Mucosa of descending colon (tissue), 3 donors: ENCODE measurements at places on chromosomes 4 and X. TPM values are rescaled to one million over a fixed set of nuclear protein-coding genes. Genes with fewer than 3 reads are reported as not detected.
A peak's percentile ranks its signal among the peaks of the same experiment; 100 is the strongest.

Gene MAGEB1
- not detected for total RNA-seq

DNA sequence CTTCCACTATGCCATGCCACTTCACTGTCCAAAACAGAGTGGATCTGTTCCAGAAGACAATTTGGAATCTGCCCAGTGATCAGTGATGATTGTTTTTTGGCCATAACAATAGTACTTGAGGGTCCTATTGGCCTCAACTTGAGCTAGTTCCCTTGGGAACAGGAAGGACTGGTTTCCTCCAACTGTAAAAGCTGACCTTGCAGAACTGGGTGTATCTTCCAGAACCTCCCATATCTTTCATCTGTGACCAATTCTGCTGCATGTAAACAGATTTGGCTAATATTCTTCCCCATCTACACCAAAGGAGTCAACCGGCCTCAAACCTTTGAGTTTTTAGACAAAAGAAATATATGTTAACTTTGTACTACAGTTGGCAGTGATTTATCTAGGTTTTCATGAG lies 165.1 kb upstream of the TRPC5 start:
- no peak for DNase-seq

DNA sequence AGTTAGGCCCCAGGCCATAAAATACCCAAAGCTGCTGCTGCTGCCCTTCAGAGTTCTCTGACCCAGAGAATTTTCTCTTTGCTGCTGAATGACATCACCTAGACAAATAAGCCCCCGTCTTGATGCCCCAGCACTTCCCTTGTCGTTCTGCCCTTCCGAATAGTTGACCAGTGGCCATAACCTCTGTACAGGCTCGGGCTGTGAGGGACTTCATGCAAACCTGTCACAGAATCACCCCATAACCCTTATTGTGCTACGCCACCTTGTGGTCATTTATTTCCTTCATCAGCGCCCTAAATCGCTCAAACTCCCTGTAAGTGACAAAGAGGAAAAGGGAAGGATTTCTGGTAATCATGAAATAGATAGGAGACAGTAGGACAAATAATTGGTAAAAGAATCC lies 18.8 kb downstream of the SPACA5 start:
- DNase-seq: peak; percentile 64

DNA sequence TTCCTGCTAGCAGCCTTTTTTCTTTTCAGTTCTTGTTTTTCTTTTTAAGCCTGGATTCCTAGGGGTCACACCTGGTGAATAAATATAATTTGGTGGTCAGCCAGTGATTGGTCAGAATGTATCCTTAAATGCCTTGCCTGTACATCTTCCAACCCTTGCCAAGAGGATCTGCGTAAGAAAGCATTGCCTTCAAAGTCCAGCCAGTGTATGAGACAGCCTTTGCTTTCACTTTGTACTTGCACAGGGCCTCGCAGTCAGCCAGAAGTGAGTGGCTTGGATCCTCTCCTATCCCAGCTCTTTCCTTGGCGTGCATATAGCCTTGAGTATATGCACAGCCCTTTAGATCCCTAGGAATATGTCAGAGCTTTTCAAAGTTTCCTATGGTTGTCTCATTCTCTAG lies 22.2 kb downstream of the KANTR start:
- DNase-seq: no peak

Gene CXorf58
- total RNA-seq: not detected

DNA sequence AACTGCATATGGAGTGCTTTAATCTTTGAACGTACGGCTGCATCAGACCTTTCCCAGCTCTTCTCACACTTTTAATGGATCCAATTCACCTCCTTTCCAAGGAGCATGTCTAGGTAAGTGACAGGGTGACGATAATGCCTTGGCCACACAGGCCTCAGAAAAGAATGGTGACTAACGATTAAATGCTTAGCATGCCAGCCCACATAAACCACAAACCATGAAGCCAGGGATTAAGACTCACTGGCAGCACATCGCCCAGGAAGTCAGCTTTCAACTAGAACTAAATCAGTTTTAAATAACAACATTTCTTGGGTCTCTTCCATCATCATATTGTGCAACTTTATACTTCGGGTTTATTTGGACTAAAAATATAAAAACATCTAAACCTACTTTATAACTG lies 28.7 kb downstream of the INPP4B start:
- DNase-seq: no peak

Gene FABP2
- 12.1 TPM for total RNA-seq

Gene TMPRSS11F
- total RNA-seq: not detected

DNA sequence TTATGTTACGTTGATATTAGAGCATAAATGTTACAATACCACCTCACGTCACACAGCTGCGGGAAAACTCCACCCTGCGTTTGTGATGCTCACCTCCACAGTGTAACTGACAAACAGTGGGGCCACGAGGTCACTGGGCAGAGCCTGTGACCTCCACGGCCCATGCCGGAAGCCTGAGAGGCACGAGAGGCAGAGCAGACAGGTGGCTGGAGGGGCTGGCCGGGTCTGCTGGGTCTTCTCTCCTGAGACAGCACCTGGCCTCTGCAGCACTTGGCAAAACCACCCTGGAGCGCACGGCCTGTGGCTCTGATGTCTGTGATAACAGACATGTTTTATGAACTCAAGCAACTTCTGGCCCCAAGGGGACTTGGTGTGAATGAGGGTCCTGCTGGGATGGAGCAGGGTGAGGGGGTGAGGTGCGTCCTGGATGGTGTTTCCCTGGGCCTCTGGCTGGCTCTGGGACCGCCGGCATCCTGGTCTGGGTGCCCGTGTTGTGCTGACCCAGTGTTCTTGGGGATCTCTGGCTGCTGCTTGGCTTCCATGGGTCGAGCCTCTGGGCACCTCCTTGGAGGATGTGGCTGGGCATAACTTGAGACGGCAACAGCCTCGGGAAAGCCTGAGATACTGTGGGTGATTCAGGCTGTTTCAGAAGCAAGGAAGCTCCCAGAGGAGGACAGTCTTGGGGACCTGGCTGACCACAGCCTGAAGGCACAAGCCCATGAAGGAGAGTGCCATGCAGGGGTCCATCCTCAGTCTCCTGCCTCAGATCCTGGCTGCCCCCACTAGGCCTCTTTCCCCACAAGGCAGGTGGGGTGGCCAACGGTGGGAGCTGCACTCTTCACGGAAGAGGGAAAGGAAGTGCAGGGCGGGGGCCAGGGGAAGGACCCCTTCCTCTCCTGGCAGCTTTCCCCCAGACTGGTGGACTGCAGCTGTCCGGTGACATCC lies 19.7 kb downstream of the RNF212 start:
- DNase-seq: no peak

DNA sequence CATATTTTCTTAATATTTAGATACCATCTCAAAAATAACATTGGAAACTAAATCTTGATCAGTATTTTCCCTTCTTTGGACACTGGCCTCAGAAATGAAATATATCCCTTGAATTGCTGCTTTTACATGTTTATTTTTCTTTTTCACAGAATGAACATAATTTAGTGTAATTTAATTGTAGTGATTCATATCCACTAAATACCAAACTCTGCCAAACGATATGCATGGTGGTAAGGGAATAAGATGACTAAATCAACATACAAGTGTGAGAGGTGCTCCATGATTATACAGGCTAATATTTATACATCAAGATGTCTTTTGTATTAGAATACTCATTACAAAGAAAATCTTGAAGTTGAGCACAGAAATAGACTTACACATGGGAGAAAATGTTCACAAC lies 216.8 kb upstream of the PACRGL start:
- DNase-seq: no peak

Gene SLC38A5
- total RNA-seq: 9.7 TPM

DNA sequence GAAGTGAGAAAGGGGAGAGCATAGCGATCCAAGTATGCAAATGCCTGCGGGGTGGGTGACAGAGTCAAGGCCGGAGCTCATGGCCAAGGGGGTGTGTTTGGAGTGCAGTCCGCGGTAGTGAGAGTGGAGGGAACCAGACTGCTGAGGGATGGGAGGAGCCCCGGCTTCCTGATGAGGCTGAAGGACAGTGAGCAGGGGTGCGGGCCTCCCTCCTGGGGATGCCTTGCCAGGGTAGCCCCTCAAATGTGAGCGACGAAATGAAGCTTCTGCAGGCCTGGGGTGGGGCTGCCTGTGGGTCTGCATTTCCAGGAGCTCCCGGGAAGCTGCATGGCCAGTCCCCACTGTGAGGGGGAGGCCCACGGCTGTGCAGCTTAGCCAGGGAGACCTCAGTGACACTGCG lies 45.0 kb downstream of the PSAPL1 start:
- no peak for DNase-seq

DNA sequence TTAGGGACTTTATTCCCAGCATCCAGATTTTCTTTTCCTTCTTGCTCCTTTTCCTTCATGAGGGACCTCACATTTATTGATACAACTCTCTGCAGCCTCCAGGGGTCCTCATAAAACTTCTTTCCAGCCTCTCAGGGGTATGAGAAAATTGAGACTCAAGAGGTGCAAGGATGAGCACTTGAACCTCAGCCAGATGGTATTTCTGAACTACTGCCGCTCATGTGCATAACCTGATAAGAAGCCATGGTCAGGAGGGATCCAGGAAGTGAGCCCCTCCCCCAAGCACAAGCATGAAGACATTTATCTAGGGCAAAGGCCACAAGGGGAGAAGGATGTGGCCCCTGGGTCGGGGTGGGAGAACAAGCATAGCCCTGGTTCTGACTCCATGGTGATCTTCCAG lies 73.3 kb downstream of the TSPAN7 start:
- no peak for DNase-seq

DNA sequence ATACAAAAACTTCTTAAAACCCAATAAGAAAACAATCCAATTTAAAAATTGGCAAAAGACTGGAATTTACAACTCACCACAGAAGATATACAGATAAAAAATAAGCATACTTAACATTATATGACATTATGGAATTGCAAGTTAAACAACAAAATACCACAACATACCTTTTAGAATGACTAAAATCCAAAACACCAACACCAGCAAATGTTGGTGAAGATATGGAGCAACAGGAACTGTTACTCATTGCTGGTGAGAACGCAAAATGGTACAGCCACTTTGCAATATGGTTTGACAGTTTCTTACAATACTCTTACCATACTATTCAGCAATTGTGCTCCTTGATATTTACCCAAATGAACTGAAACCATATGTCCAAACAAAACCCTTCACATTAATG lies 112.4 kb downstream of the ADGRL3 start:
- DNase-seq: no peak

- no peak for DNase-seq
These were observed 3.5 kb downstream of the FAT1 start for GRCh38 chr4:186719925-186720694.

DNA sequence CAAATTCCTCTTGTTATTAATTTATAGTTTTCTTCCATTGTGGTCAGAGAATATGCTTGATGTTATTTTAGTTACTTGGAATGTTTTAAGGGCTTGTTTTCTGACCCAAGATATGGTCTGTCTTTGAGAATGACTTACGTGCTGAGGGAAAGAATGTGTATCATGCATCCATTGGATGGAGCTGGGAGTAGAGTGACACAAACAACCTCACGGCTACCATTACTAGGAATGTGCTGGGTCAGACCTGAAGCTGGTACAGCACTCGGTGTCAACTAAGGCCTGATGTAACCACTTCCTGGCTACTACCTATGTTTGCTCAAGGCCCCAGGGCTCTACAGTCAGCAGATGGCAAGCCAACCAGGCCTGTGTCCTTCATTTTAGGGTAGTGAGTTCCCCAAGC lies 257.8 kb downstream of the FAT4 start:
- no peak for DNase-seq

Gene NR0B1
- total RNA-seq: not detected

DNA sequence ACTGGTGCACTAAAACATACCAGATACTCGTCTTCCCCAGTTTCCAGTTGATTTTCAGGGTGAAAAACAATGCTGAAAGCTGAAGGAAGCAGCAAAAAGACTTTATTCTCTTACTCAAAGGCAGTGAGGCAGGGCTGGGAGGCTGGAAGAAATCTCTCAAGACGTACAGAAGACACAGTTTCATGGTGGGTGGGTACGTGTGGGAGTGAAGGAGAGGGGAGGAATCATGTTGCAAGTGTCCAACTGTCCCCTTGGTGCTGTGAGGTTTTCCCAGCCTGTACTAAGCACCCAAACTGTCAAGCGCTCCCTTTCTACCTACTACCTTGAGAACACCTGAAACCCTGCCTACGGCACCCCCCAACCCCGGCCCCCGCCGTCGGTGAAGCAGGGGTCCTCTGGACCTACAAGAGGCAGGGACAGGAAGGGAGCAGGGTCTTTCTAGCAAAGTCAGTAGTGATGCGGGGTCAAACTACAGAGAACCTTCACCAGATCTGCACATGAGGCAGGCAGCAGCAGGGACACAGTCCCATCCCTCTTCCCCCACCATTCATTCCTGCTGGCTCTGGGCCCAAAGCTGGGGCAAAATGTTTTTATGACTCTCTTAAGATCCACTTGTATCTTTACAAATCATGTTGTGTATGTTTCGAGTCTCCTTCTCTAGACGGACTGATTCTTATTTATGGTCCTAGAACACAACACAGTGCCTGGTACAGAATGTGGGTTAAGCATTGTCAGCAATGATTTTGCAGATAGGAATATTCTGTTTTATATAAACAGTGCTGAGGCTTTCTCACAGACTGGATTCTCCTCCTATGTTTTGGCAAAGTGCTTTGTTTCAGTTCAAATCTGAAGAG lies 2.4 kb upstream of the SETD7 start:
- DNase-seq: peak; percentile 5

- DNase-seq: no peak
These were observed 393.4 kb upstream of the NDST3 start for GRCh38 chr4:117640836-117641235.

DNA sequence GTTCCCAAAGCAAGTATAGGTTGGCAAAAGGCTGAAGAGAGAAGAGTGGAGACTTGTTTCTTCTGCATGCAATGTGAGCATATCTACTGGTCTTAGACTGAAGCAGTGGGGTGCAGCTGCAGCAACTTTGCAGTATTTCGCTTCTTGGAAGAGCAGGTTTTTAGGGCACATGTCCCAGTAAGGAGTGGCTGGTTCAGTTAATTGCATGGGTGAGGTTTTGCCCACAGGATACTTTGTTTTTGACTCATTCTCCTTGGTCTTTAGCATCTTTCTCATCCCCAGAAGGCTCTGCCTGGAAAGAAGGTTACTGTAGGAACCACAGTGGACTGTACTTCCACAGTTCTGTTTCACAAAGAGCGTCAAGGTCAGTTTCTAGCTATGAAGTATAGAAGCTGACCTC lies 68.0 kb upstream of the NR3C2 start:
- DNase-seq: no peak

DNA sequence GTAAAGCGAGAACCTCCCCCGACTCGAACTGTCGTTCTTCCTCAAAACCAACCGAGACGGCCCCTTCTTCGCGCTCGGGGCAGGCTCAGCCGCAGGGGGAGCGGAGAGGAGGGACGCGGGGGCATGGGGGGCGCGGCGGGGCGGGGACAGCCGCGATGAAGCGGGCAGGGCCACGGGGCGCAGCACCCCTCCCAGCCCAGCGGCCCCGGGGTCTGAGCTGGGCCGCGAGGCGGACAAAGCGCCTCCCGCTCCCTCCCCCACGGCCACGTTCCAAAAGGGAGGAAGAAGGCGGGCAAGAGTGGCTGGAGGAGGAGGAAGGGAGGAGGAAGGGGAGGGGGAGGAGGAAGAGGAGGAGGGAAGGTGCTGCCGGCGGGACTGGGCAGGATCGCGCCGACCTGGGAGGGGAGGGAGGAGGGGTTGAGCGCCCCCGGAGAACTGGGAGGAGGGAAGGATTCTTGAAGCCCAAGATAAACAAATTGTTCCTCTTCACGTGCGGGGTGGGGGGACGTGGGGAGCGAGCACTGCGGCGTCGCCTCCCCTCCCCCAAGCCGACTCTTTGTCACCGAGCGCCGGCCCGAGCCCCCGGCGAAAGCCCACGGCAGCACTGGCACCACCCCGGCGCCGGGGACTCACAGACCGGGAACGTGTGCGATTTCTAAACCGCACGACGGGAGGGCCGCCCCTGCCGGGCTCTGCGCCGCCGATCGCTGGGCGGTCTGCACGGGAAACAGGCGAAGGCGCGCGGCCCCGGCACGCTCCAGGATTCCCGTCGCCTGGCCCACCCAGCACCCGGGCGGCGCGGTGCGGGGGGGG lies 2.9 kb downstream of the MAML3 start:
- peak; percentile 91 for DNase-seq

Gene HEPH
- 225 TPM for total RNA-seq
